ENCODE measurements at places on chromosomes 11 and 22.

DNA sequence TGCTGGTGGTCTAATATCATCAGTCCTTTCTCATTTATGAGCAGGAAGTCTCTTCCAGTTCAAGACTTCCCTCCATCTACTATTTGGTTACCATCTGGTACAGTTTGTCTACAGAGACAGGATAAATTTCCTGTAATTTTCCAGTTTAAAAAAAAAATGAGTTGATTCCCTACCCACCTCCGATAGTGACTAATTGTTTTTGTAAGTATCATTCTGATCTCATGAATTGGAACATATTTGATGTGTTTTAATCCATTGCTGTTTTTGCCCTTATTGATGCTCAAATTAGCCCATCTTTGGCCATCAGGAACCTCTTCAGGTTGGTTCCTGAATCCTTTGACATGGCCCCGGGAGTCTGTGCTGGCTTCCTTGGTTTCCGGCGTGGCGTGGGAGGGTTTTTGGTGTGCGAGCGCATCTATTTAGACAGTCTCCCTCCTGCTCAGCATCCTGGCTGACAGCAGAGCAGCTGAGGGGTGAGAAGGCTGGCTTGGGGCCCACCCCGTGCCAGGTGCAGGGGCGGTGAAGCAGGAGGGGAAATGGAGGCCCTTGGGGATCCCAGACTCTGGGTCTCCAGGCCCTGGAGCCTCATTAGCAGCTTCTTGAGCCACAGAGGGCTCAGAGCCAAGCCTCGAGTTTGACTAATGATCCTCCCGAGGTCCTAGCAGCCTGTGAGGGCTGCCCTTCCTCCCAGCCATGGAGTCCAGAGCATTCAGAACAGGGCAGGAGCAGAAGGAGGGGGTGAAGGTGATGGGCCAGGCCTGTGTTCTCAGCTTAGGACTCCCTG, 6.8 kb downstream of the OMP start:
- no peak for DNase-seq

- DNase-seq: no peak
Measured at GRCh38 chr11:97621282-97621681, 1231.5 kb downstream of the JRKL start.

DNA sequence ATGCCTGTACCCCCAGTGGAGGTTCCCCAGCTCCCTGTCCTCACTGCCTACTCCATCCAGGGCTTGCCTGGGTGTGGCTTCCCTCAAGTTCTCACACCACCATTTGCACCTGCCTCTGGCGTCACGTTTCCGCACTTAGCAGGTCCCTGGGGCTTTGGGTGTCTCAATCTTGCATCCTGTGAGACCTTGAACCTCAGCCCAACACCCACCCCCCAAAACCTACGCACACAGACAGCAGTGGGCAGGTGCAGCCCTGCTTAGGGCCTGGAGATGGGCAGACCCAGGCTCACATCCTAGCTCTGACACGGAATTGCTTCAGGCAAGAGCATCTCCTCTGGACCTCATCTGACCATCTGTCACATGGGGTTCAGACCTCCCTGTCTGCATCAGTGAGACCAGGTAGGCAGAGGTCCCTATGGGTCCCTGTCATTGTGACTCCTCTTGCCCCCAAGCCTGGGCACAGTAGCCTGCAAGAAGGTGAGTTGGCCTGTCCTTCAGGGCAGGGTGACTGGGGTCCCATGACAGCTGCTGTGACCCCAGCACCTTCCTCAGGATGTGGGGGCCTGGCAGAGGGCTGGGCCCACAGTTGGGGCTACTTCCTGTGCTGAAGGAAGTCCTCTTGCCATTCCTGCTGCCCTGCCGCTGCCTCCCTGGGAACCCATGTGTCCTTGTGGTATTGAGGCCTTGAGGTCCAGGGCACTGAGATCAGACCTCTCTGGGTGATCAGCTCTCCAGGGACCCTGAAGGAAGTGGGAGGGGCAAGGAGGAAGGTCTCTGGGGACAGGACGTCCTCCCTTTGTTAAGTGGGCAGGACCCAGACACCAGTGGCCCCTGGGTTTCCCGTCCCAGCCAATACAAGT, 2.0 kb downstream of the SIPA1 start:
- DNase-seq: peak; percentile 13

DNA sequence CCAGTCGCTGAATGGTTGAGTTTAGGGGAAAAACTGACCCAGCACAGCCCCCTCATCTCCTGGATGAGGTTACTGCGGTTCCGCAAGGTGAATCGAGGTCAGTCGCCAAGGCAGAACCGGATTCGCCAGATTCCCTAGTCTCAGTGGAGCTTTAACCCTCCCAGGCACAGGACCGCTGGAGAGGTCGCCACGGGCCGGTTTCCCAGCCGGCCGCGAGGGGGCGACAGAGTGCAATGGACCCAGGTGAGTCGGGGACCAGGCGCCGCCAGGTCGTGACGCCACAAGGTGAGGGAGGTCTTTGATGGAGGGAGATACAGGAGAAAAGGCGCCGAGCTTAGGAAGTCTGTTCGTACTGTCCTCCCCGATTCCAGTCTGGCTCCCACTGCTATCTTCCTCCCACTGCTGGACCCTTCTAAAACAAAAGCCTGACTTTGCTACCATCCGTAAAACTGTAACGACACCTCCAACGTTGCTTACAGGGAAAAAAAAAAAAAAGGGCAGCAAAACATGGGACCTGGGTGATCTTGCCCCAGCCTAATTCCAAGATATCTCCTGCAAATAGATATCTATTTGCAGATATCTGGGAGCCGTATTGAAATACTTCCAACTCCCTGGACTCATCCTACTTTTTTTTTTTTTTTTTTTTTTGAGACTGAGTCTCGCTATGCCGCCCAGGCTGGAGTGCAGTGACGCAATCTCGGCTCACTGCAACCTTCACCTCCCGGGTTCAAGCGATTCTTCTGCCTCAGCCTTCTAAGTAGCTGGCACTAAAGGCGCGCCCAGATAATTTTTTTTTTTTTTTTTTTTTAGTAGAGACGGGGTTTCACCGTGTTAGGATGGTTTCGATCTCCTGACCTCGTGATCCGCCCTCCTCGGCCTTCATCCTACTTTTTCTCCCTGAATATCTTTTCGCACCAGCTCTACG, 1.4 kb upstream of the GGA1 start:
- peak; percentile 64 for DNase-seq

DNA sequence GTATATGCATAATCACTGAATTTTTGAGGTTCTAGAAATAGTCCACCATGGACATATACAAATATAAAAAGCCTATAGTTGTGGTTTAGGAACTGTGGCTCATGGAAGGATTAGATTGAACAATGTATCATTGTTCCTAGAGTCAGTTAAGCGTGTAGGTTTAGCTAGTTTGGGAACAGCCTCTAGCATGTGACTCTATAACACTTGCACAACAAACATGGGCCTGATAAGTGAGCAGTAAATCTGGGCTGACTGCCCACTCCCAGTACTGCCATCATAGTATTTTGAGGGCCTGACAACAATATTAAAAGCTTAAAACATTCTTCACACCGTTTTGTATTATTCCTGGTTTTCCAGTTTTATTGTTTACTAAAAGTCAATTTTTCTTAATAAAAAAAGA, 47.0 kb downstream of the YAP1 start:
- no peak for DNase-seq

DNA sequence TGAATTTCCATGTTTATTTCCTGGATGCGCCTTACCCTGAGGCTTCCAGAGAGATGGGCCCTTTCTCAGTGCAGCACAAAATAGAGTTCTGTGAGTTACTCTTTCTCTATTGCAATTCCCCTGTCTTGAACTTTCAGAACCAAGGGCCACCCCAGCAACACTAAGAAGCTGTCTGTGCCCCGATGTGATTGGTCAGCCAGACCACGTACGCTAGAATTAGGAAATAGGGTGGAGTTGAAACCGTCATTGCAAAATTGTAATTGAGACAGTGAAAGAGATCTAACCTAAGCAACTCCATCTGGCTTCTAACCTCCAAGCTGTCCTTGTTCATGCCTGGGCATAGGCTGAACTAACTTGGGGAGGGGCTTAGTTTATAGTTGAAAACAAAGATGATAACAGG, 981.3 kb downstream of the OPCML start:
- DNase-seq: no peak

GRCh38 chr11:44565953-44566949, 788 bp downstream of the CD82 start:
- no peak for DNase-seq

DNA sequence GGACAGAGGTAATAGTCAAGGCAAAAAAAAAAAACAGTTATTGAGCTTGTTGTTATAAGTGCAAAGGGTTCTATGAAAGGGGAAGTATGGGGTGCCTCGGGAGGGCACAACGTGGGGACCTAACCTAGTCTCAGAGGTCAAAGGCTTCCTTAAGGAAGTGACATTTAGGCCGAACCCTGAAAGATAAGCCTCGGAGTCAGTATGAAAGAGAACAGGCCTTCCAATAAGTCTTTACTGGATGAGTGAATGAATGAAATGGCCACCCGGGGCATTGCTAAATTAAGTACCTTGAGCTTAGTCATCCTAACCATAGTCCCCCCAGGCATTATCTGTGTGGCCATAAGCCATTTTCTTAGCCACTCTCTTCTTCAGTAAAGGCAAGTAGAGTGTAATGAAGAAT, 19.7 kb downstream of the FLI1 start:
- peak; percentile 37 for DNase-seq

DNA sequence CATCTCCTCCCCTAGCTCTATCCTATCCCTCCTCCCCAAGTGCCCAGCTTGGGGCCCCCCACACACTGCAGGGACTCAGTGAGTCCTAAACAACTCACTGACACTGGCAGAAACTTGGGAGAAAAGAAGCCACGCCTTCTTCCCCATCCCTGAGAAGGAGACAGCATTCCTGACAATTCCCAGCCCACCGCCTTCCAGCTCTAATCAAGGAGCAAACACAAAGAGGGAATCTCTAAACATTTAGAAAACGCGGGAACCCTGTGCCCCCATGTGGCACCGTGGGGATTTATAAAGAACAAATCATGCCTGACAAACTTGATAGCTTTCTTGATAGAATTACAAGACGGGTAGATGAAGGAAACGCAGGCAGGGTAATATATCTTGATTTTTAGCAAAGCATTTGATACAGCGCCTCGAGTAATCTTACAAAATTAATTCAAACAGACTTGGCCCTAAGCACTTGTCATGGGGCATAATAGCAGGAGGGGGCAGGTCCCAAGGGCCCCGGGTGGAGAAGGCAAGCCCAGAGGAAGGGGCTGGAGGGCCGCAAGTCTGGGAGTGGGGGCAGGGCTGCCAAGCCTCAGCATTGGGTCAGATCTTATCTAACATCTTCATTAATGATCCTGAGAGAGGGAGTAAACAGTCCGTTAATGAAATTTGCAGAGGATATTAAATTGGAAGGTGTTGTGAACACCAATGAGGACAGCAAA, 4.5 kb downstream of the CHST1 start:
- DNase-seq: no peak

GRCh38 chr11:6357222-6357621, 33.1 kb upstream of the SMPD1 start:
- peak; percentile 89 for DNase-seq

GRCh38 chr11:130139401-130139800, 20.2 kb upstream of the ST14 start:
- no peak for DNase-seq

DNA sequence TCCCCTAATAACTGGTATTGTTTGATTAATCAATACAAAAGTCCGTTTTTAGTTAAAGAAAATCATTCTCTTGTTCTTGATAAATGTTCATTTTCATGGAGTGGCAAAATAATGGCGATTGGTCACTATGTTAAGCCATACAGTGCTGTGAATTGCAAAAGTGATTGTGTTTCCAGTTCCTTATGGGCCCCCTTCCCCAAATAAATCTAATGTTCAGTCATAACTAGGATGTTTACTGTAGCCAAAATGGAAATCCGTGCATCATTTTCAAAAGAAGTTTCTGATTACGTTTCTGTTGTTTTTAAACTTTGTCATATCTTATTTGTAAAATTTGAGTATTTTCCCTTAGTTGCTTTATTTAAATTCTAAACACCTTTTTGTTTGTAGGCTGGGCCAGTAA, 845 bp downstream of the RBM7 start:
- DNase-seq: peak; percentile 47

GRCh38 chr11:114326151-114326550, 30.0 kb downstream of the NNMT start:
- no peak for DNase-seq

DNA sequence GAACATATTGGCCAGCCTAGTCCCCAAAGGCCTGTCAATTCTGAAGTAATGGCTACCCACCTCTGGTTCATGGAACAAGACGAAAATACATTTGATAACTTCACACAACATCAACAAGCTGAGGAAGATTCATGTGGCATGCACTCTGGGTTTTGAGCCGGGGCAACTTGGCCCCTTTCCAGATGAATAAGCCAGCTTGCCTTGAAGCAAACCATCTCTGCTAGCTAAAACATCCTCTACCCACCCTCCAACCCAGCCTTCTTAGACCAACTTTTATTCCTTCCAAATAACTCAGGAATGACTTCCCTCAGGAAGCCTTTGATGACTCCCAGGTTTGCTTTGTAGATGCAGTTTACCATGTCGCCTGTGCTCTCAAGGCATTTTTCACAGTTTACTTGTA, 94.4 kb downstream of the SLC1A2 start:
- no peak for DNase-seq

- no peak for DNase-seq
Measured at GRCh38 chr11:118644496-118644895, 35.0 kb downstream of the TREH start.

- DNase-seq: no peak
Measured at GRCh38 chr11:125971618-125972017, 25.8 kb downstream of the VSIG10L2 start.

DNA sequence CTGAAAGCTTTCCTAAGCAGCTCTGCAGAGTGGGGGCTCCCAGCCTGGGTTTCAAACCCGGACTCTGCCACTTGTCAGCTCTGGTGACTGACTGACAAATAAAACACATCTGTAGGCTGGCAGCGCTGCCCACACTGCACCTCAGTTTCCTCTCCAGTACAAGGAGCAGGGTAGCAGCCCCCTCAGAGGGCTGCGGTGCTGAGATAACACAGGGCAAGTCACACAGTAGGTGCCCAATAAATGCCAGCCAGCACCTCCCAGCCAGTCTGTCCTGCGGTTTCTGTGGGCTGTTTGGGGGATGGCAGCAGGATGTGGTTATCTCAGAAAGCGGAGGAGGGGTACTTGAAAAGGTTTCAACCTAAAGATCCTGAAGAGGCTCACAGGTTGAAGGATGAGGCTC, 1.5 kb downstream of the SYT12 start:
- DNase-seq: no peak

GRCh38 chr22:35960854-35961253, 67.8 kb downstream of the RBFOX2 start:
- DNase-seq: no peak

DNA sequence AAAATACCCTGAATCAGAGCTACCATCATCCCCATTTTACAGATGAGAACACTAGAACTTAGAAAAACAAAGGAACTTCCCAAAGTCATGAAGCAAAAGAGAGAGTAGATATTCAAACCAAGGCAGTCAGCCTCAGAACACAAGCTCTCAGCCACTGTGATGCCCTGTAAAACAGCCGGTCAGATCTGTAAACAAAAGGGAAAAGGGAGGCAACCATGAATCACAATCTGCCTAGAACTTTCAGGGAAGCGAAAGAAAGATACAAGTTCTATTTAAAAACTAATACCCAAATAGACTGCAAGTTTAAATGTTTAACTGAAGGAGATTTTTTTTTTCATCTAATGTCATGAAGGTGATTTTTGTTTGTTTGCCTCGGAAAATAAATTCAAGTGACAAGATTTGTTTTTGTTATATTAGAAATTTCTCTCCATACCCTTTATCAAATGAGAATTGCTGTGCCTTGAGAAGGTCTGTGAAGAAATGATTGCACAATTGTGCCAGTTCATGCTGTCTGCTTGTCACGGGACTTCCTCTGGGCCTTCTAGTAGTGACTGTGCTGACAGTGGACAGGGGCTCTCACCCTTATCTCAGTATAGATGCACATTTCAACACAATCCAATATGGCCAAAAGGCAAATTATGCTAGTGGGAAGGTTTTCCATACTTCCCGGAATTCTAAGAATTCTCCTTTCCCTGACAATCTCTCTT, 11.7 kb downstream of the SAA1 start:
- peak; percentile 87 for DNase-seq
